OCI-M1 (cell line): ENCODE measurements at places on chromosomes 12 and 14.

- DNase-seq: no peak
Observed at GRCh38 chr12:51132693-51133092, 40.2 kb downstream of the TFCP2 start.

- peak; percentile 80 for DNase-seq
Observed at GRCh38 chr14:55332654-55333570, 61.7 kb downstream of the FBXO34 start.

GRCh38 chr12:1639538-1639937, 10.5 kb downstream of the WNT5B start:
- DNase-seq: no peak

DNA sequence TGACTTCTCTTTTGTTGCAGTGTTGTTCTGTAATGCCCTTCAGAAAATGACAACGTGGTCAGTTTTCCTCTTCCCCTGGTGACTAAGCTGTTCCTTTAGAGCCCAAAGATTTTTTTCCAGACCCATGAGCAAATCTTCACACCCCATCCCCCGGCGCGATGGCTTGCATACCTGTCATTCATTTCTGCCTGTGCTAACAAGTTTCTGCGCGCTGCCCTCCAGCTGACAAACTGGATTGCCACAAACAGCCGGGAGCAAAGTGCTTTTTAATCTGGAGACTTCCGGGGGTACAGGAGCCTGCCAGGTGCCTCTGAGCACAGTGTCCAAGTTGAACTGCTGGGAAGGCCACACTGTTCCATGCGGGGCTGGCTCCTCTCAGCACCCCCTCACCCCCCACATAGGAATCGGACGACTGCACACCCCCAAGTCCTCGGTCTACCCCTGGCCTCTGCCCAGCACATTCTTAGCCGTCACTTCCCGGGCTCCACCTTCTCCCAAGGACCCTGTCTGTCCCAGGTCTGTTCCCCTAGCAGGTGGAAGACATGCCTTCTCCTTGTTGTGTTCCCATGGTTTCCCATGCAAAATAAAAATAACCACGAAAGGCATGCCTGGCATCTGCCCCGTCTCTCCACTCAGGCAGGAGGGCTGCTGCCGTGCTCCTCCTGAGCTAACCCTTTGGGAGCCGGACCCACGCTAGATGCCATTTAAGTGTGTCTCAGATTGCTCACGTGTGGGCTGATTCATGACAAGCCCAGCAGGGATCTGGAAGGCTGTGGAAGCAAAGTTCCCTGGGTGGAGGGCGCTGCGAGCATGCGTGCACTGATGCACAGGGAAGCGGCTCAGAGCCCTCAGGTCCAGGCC, 14.1 kb downstream of the RILPL1 start:
- no peak for DNase-seq

GRCh38 chr14:87065366-87065765, 927.6 kb downstream of the GALC start:
- DNase-seq: no peak

DNA sequence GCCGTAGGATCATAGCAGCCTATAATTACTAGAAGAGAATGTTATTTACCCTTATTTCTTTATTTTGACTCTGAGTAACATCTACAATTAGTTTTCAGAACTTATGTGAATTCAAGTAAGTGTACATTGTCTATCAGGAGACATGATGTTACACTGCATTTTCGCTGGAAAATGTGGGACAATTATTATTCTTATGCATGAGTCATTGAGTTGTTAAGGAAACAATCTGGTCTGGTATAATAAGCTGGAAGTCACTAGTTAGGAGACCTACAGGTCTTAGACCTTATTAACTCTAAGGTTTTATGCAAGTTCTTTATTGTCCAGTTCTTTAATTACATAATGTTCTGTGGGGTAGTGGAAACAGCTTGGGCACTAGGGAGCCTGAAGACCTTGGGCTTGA, 5.8 kb downstream of the KTN1 start:
- DNase-seq: no peak

GRCh38 chr14:93185349-93185720, 218 bp downstream of the LYSET start:
- no peak for DNase-seq

- DNase-seq: no peak
Observed at GRCh38 chr12:104737791-104738301, 220.2 kb downstream of the SLC41A2 start.

DNA sequence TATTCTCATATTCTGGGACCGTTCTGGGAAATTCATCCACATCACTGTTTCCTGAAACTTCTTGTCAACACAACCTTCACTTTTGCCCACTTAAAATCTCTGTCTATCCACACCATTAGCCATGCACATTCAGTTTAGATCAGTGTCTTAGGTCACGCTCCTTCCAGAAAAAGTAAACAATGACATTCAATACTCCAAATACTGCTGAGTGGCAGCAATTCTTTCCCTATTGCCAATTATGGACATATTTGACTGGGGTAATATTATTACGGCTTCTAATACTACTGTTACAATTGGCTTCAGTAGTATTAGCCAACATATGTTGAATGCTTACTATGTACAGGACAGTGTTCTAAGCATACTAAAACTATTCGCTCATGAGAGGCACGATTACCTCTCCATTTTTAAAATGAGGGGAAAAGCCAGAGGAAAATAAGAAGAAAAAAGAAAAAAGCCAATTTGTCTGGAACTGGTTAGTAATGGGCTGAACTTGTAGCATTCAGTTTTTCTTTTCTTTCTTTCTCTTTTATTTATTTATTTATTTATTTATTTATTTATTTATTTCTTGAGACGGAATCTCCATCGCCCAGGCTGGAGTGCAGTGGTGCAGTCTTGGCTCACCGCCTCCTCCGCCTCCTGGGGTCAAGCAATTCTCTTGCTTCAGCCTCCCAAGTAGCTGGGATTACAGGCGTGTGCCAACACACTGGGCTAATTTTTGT, 23.4 kb downstream of the LTBR start:
- no peak for DNase-seq

GRCh38 chr12:62313727-62314380, 53.6 kb downstream of the USP15 start:
- no peak for DNase-seq

- DNase-seq: no peak
Observed at GRCh38 chr12:58701536-58701935, 218.8 kb downstream of the LRIG3 start.

DNA sequence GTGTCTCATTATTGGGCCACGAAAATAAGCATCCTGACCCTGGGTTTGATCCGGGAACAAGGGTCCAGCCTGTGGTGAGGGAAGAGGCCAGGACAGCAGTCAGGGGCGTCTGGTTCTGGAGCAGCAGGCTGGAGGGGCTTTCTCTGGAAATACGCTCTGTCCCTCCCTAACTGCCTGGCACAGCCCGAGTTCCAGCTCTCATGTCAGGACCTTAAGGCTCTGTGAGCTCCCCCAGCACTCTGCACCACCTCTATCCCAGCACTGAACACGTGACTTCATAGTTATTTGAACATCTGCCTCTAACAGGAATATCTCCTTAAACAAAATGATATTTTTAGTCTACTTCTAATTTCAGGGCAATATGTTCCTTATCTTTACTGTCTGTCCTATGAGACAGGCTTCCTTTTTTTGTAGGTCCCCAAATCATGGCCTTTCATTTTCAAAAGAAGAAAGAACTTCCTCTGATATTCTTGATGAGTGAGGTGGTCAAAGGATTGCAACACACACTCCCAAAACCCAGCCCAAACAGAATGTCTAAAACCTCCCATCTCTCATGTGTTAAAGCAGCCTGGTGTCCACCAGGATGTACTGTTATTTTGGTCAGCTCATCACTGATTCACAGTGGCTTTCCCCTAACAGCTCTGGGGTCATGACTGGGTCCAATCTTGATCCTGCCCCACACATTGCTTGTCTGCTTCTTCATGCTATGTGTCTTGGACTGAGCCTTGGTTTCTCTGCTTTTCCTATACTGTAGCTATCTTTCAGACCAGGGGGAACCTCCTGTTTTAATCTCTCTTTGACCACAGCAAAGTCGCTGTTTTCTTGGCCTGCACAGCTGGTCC, 9.7 kb downstream of the AQP6 start:
- peak; percentile 89 for DNase-seq

DNA sequence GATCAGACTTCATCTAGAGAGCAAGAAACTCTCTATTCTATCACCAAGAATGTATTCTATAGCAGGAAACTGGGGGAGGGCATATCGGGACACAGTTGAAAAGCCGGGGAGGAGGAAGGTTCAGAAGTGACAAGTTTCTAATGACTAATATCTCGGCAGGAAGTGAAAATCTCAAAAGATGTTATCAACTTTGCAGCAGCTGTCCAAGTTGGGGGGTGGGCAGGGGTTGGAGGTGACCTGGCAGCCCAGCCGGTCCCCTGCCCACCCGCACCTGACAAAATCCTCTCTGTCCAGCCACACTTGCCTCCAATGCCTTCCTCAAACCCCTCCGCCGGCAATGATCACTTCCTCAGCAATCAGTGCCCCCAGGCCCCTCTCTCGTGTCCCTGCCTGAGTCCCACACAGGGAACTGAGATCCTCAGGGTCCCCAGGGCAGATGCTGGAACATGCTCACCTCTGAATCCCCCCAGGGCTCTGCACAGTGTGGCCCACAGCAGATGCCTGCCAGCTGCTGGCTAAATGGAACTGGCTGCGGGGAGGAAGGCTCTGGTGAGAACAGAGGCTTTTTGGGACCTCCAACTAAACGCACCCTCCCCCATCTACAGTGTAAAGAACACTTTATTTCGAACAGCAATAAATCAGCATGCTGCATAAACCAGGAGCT, 43.9 kb downstream of the CCDC88C start:
- no peak for DNase-seq

DNA sequence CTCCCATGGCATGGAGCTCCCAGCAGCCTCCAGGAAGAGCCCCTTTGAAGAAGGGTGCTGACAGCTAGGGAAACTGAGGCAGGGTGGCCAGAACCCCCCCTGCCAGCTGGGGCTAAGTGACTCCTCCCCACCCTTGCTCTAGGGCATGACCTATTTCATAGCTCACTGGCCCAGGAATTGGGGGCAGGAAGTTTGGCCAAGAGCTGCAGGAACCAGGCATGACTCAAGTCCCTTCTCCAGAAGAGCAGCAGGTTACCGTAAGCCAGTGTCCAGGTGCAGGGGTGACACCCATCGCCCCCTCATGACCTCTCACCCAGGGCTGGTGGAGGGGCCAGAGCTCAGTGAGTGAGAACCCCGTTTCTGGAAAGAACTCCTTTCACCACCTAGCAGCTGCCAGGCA, 1.9 kb downstream of the RASAL1 start:
- DNase-seq: no peak

GRCh38 chr14:73472185-73473114, 14.1 kb upstream of the NUMB start:
- peak; percentile 77 for DNase-seq

GRCh38 chr12:2168808-2169207, 116.0 kb downstream of the CACNA1C start:
- no peak for DNase-seq

DNA sequence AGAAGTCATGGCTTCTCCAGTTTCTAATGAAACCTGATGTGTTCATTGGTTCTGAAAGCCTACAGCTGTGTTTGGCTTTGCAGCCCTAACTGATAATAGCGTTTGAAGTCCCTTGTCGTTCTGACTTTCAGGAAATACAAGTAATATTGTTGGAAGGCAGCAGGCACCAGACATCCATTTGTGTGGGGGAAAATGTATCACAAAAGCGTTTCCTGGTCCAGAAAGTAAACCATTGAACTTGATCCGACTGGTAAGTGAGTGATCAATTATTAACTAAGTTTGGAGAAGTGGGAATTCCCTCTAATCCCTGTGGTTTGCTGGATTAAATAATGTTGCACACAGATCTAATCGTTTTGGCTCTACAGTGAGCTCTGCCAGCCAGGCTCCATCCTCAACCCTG, 77.3 kb upstream of the LTA4H start:
- DNase-seq: peak; percentile 13

GRCh38 chr12:76180401-76181277, 96.2 kb upstream of the NAP1L1 start:
- peak; percentile 33 for DNase-seq

GRCh38 chr14:53741479-53742232, 215.0 kb downstream of the BMP4 start:
- DNase-seq: no peak

DNA sequence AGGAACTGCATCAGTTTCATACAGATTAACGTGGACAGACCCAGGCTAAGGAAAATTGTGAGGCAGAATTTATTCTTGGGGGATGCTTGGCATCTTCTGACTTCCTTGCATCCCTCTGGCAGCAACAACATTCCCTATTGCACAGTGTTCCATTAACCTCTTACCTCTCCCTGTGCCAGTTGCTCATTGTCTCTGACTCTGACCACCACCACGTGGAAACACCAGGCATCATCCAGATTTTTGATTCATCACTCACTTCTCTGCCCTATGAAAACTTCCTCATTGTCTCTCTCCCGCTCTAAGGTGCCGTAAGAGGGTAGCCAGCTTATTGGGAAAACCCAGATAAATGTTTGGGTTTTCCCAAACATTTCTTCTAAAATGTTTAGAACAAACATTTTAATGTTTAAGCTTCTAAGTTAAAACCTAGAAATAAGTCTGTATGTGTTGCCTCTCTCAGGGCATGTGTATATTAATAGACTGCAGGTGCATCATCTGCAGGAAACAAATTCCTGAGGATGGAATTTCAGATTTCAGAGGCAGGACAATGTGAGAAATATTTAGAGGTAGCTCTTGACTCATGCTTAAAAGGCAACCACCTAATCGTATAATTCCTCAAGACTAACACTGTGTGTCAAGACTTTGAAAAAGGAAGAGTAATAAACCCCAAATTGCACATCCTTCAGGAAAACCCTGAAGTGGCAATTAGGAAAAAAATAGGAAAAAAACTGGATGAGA, 64.5 kb upstream of the SLC35F4 start:
- DNase-seq: no peak

DNA sequence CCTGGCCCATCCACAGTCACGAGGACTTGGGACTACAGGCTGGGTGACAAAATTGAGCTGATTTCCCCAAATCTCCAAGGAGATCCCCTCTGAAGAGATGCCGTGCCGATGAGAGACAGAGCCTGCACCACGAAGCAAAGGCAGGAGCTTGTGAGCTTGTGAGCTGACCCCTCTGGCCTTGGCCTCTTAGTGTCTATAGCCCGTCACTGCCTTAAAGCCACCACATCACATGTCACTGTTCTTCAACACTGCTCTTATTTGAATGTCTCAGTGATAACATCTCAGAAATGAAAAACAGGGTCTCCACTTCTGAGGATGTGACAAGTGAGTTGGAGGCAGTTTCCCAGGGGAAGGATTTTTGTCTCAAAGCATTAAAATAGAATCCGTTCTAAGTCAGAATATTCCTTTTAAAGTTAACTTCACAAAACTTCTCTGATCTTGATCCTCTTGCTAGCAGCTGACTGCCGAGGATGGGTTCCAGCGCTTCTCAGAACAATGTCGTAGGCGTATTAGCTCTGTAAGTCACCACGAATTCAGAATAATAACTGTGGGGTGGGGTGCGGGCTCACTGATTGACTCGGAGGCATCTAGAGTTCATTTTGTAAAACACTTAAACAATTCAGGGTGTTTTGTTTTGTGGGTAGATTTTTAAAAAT, 37.5 kb downstream of the CHST11 start:
- no peak for DNase-seq

GRCh38 chr12:119014368-119014767, 33.0 kb downstream of the SRRM4 start:
- DNase-seq: no peak

DNA sequence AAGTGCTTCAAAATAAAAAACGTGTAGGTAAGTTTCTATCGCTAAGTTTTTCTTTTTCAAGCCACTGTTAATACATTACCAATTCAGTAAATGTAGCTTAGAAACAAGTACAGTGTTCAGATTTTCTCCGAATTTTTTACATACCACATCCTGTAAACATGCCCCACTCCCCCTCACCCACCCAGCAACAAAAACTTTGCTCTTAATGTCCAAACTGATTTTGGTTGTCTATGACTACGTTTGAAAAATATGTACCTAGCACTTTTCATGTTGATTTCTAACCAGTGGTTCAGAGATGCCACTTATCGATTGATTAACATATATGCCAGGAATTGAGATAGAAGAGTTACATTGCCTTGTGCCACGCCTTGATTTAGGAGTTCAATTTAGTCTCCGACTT, 663 bp upstream of the LIN7A start:
- DNase-seq: no peak
